ENCODE measurements at places on chromosomes 11 and 22.

GRCh38 chr11:14971865-14972580 is at the start of gene CALCA:
CALCA (minus strand) TSS chr11:14972351; CDS start chr11:14971192, 1,159 bp downstream.
- no peak for DNase-seq

DNA sequence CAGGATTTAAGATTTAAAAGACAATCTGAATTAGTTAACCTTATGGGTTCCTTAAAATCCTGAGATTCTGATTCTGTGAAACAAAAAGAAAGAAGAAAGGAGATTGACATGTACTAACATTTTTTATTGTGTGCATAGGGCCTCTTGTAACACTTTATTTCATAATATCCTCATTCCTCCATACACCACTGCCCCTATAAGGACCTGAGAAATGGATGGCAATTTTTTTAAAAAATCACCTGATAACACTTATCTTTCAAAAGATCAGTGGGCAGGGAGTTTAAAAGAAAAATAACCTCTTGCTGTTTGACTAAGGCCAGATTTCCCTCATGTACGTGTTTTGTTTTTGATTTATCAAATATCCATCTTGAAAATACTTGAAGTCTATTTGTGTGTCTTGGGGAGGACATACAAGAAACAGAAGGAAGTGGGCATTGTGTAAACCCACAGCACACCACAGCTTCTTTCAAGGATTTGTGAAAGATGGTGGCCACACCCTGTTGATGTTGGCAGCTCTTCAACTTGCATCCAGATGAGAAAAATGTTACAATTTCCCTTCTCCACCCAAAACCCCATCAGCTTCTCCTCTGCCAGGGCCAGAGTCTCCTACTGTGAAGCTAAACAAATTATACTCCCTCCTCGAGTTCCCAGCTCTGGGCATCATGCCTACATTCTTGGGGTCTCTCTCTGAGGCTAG is 35.0 kb upstream of the MPEG1 start:
- peak; percentile 20 for DNase-seq

DNA sequence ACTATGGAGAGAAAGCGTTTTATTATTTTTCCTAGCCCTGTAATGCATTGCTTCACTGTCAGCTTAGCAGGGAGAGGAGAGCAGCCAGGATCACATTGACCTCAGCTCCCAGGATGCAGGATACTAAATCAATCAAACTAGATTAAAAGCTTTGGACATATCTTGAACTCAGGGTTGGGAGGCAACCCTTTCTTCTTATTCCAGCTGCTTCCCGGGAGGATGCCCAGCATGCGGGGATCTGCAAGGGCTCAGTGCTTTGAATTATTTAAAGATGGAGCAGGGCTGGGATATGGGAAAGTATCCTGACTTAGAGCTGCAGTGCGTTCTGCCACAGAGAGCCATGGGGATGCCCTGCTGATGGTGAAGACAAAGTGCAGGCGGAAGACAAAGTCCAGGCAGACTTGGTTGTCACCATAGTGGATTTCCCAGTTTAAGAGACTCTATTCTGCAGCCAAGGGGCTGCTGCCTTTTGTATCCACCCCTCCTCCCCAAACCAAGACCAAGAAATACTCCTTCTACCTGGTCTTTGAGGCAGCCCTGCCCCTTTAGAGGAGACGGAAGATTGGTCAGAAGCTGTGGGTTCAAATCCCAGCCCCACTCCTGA is 1035.0 kb downstream of the TBC1D22A start:
- DNase-seq: no peak

DNA sequence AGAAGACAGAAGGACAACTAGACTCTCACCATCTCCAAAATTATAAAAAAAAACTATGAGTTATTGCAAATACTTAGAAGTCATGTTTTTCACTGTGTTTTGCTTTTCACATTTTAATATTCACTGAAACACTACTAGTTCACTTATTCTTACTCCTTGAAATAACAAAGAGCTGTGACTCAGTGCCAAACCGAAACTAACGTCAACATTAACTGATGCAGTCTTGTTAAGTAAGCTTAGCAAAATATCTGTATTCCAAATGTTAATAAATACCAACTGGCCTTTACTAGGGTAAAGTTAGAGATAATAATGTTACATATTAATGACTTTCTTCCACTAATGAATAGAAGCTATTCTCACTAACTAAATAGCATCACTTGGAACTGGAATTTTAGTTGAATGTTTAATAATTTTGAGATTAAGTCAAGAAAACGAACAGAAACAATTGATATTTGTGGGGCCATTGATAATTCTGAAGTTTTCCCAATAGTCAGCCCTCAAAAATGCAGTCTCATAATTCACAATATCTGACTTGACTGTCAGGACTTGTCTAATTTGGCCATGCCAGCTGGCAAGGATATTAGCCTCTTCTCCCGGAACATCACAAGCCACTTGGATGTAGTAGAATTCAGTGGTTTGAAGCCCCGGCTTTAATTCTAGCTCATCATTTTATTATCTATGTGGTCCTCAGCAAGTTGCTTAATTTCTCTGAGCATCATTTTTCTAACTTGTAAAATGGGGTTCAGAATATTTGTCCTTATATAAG is 230.1 kb upstream of the DDI1 start:
- DNase-seq: no peak

- no peak for DNase-seq
Observed at GRCh38 chr11:31850365-31850764, 39.2 kb upstream of the PAX6 start.

DNA sequence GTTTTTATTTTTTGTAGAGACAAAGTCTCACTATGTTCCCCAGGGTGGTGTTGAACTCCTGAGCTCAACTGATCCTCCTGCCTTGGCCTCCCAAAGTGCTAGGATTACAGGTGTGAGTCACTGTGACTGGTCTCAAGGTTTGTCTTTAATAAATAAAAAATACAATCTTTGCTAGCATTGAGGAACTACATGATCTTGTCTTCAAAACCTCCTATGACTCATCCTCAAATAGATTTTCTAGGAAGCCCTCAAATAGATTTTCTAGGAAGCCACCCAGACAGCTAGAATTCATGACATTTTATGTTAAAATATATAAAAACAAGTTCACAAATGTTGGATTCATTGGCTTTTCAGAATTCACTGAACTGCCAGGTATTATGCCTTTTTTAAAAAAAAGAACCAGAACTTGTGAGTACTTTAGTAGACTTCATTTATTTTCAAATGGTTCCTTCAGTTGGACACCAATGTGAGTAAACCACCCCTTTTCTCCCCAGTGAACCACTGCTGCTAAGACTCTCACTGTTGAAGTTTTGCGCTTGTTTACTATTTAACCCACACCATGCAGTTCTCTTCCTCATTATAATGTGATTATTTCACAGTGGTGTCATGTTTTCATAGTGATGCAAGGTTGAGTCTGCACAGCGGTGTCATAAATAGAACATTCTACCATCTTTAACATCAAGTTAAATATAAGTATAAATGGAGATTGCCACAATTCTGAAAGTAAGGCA is 303.9 kb downstream of the CASP12 start:
- DNase-seq: no peak

GRCh38 chr22:19419464-19420178 is 11.9 kb downstream of the HIRA start:
- no peak for DNase-seq

DNA sequence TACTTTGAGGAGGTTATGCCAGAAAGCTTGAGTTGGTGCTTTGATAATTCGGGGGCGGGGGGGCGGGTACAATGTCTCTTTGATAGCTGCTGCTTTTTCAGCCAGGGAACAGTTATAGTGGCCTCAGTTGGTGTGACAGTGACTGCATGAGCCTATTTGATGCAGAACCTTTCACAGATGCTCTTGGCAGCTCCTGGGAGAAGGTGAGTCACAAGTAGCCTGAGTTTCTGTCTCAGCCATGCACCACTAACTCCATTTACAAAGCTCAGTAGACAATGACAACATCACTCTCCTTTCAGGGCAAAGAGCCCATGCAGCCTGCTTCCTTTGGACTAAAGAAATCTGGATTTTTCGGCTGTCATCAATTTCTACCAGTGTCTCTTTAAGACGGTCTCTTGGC is 42.1 kb upstream of the SEZ6L start:
- no peak for DNase-seq

- no peak for DNase-seq
Observed at GRCh38 chr11:70625582-70626518, 227.5 kb downstream of the CTTN start.

DNA sequence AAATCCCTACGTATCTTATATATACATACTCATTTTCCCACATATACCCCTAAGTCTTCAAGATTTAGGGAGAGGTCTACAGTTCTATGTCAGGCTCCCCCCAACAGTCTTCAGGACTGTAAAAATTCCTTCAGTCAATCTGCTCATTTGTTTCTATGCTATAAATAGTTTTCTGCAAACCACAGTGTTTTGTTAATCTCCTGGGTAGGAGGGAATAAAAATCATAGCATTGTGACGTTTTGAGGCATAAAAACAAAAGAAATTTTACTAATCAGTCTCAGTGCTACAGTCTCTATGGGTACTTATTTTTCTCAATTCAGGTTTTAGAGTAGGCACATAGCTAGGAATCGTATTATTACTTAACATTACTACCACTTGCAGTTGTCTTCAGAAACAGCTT is 552.8 kb upstream of the LRRC4C start:
- DNase-seq: no peak

DNA sequence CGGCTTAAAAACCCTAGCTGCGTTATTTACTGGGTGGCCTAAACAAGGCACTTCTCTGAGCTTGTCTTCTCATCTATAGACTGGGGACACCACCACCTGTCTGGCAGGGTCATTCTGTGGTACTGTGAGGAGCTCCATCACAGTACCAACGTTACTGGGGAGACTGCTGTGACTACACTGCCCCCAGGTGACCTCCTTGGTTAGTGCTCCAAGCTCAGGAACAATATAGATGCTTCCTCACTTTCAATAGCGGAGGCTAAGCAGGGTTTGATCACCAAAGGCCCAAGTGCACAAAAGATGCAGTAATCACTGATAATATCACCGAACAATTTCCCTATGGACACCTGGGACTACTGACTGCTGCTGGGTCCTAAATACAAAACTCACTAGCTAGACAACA is 18.8 kb downstream of the PRPF19 start:
- DNase-seq: no peak

- DNase-seq: no peak
Observed at GRCh38 chr11:129458756-129459535, 83.3 kb downstream of the BARX2 start.

DNA sequence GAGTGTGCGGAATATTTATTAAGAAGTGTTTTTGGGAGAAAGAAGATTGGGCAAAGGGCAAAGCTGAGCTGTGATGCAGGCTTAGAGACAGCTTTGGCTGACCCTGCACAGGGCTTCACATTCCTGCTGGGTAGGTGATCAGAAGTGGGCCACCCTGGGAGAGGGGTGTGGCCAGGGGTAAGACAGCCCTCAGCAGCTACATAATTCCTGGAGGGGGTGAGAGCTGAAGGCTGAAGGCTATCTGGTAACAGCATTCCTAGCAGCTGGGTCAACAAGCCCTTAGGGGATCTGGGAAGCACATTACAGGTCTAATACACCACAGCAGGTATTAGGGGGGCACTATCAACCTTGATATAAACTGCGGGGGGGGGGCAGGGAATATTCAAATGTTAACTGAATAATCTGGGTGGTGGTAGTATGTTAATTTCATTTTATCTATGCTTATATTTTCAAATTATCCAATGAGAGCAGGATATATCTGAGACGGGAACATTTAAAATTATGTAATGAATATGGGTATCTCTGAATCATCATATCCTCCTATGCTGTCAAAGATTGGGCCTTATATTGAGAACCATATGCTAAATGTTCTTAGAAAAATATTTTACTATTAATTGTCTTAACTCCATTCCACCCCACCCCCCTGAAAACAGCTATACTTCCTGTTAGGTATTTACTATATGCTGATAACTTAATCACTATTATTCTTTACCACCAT is 5.9 kb downstream of the OOSP1 start:
- DNase-seq: no peak

- DNase-seq: no peak
Observed at GRCh38 chr11:44970293-44970692, 19.6 kb upstream of the TP53I11 start.

- DNase-seq: no peak
Observed at GRCh38 chr22:45972091-45972888, 4.7 kb downstream of the WNT7B start.

DNA sequence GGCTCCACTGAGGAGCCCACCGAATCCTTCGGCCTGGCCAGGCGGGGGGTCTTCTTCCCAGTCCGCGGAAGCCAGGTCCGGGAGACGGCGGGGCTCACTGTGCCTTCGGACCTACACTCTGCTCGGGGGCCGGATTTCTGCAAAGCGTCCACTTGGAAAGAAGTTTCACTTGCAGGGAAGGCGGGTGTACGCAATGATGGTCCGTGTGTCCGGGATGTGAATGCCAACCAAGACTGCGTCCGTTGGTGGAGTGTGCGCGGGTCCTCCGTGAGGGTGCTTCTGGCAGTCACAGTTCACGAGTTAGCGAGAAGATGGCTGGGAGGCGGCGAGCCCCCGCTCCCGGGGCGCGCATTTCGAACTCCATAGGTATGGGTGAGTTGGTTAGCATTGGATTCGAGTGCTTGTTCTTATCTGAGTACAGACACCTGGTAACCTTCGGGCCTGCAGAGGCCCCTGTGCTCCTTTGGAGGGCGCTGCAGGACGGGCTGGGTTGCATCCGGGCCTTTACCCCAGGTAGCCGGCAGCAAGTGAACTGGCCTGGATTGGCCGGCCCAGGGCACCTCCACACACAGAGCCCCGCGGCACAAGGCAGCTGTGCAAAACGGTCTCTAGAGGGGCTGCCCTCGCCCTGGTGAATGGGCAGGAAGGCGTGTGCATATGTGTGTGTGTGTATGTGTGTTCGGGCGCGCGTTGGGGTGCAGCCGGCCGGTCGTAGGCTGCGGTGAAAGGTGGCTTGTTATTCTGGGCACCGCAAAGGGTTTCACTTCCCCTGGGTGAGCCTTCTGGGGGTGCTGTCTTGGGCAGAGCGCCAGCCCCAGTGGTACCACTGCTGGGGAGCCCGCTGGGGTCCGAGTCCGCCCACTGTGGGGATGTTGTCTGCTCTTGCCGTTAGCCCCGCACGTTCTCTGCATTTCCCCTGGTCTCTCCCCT is 13.3 kb upstream of the CYP2R1 start:
- DNase-seq: no peak

DNA sequence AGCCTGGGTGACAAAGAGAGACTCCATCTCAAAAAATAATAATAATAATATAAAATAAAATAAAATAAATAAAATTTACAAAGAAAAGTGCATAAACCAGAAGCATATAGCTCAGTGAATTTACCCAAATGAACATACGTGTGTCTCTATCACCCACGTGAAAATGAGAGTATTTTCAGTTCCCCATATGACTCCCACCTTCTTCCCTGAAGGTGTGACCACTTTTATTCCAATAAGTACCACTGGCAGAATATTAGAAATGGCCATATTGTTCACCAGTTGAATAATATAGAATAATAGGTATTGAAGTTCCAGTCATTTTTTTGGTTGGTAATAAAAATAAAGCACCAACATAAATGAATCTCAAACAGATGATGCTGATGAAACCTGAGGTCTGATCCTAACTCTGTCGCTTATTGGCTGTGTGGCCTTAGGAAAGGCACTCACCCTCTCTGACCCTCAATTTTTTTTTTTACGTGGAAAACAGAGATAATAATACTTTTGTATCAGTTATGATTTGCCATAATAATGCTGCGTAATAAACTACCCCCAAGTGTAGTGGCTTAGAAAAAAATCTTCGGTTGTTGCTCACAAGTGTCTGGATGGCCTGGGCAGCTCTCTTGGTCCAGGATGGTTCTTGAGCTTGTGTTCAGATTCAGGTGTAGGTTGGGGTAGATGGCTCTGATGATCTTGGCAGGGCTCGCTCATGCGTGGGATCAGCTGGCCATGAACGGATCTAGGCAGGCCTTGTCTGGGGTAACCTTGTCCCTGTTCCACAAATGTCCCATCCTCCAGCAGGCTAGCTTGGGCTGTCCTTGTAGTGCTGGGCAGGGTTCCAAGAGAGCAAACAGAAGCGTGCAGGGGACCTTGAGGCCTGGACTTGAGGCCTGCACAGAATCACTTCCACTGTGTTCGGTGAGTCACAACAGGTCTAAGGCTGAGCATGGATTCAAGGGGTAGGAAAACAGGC is 88.1 kb downstream of the MYO18B start:
- no peak for DNase-seq
